HepG2 (cell line): ENCODE measurements at places on chromosomes 12 and 14. TPM values are rescaled to one million over a fixed set of nuclear protein-coding genes. Genes with fewer than 3 reads are reported as not detected.

Gene CFAP251
- 0.30 and 0.47 TPM in 2 replicates for polyA plus RNA-seq

Gene HNF1A
- polyA plus RNA-seq: 13.4 and 18.2 TPM in 2 replicates

Gene TNFAIP2
- 0.91 and 1.5 TPM in 2 replicates for polyA plus RNA-seq

Gene SIX4
- polyA plus RNA-seq: 4.5 and 5.0 TPM in 2 replicates

Gene HOXC6
- polyA plus RNA-seq: not detected in 2 replicates

Gene LTB4R2
- 3.9 and 6.1 TPM in 2 replicates for polyA plus RNA-seq
